A549 treated with DMSO at 1 μM for 4 hours (cell line): ENCODE measurements at places on chromosomes 7 and 10. TPM values are rescaled to one million over a fixed set of nuclear protein-coding genes. Genes with fewer than 3 reads are reported as not detected.

The HEPACAM2 gene
- not detected in 5 replicates for total RNA-seq

The MACC1 gene
- total RNA-seq, result not detected in 5 replicates

The LAMB1 gene
- total RNA-seq, result 126 to 145 TPM (median 142 TPM) in 5 replicates

The UPK3B gene
- total RNA-seq, result 10.4 to 20.2 TPM (median 18.3 TPM) in 5 replicates

The MGMT gene
- total RNA-seq, result 6.2 to 7.0 TPM (median 6.6 TPM) in 5 replicates

The CDK1 gene
- 86.1 to 108 TPM (median 88.6 TPM) in 5 replicates for total RNA-seq

The DOCK1 gene
- total RNA-seq, result 20.1 to 27.8 TPM (median 27.3 TPM) in 5 replicates

The TMEM270 gene
- total RNA-seq, result 0.19 to 0.23 TPM in 2 of 5 replicates, not detected in the others

The AKR1C1 gene
- 439 to 635 TPM (median 596 TPM) in 5 replicates for total RNA-seq

The HOGA1 gene
- total RNA-seq, result 0.57 to 1.2 TPM (median 0.96 TPM) in 5 replicates

The TMEM273 gene
- total RNA-seq, result not detected in 5 replicates

The ACSM6 gene
- total RNA-seq, result not detected in 5 replicates

The MSMB gene
- total RNA-seq, result not detected in 5 replicates

The WEE2 gene
- total RNA-seq, result not detected in 5 replicates

The LRIT2 gene
- not detected in 5 replicates for total RNA-seq

The LIPK gene
- total RNA-seq, result not detected in 5 replicates

The CALCR gene
- not detected in 5 replicates for total RNA-seq

The MYO3A gene
- total RNA-seq, result 0.11 TPM in 1 of 5 replicates, not detected in the others
